ENCODE measurements at places on chromosomes 4 and X. TPM values are rescaled to one million over a fixed set of nuclear protein-coding genes. Genes with fewer than 3 reads are reported as not detected.

The MFAP3L gene
- 24.0 TPM for polyA plus RNA-seq

The EVC gene
- polyA plus RNA-seq, result 36.2 TPM

The DMRTC1 gene
- not detected for polyA plus RNA-seq

The RS1 gene
- not detected for polyA plus RNA-seq

The NEIL3 gene
- polyA plus RNA-seq, result 6.4 TPM

The SPCS3 gene
- 86.6 TPM for polyA plus RNA-seq

- no peak for DNase-seq
These were observed 9.1 kb upstream of the RNF212 start for GRCh38 chr4:1122505-1122904.

DNA sequence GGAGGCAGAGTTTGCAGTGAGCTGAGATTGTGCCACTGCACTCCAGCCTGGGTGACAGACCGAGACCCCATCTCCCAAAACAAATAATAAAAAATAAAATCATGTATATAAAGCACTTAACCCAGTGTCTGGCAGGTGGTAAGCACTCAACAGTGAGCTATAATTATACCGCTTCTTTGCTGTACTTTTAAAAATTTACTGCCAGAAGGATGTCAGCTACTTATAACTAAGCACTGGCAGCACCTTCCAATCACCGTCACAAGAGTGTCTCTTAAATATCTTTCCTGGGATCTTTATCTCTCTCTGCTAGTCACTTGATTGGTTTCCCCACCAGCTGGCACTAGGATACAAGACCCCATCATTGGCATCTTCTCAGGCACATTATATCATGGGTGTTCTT, 53.9 kb upstream of the DAPP1 start:
- no peak for DNase-seq

GRCh38 chr4:74962584-74962983, 29.7 kb downstream of the PARM1 start:
- no peak for DNase-seq

DNA sequence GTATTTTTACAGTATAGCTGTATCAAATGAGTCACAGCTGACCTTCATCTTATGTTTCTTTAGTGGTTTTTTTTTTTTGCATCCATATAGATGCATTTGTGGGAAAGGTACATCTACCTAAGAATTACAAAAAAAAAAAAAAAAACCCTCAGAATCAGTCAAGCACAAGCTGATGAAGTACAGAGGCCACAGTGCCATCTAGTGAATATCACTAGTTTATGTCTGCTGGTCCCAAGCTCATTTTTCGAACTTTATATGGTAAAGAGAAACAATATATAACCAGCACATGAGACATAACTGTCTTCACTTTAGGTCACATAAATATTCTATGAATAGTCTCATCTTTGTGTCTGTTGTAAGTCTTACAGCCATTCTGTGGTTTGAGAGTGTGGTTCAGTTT, 220.1 kb downstream of the DLG3 start:
- DNase-seq, result peak; percentile 0

DNA sequence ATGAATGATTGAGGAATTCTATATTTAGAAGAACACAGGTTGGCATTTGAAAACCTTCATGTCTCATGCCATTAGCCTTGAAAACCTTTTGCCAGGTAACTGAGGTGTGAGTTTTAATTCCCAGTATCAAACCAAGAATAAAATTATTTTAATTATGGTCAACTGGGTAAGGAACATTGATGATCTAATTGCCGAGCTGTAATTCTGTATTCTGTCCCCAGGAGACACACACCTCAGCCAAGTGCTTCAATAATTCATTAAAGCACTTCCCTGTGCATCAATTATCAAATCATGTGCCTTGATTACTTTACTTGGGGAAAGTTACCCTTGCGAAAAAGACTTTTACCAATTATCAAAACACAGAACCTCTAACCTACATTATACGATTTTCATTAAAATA, 331.9 kb upstream of the GALNT7 start:
- DNase-seq, result no peak

DNA sequence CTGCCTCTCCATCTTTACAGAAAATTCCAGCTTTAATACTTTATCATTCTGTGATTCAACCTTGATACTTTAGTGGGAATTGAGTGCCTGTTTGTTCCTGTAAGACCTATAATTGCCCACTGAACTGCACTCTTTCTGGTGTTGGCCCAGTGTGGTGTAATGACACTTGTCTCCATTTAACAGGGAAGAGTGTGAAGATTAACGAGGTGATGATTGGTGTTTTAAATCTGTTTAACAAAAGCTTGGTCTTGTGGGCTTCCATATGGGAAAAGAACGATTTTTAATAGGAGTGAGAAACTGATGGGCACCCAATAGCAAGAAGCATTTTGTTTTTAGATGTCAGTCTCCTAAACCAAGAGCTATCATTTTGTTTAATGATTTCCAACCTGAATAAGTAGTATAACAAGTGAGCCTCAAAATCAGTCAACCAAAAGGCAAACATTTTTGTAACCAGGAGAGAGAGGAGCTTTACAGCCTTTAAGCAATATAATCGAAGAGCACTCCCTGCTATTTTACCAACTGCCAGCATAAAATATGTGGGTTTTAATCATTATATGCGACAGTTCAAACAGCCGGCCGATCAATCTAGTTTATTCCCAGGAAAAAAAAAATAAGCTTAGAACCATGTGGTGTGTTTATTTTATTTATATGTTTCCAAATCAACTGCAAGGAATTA, 50.2 kb downstream of the SUPT20HL1 start:
- DNase-seq, result no peak

- no peak for DNase-seq
These were observed 38.6 kb downstream of the NSUN7 start for GRCh38 chr4:40788331-40788730.

- DNase-seq, result no peak
These were observed 52.8 kb upstream of the CLDN24 start for GRCh38 chr4:183374950-183375555.

DNA sequence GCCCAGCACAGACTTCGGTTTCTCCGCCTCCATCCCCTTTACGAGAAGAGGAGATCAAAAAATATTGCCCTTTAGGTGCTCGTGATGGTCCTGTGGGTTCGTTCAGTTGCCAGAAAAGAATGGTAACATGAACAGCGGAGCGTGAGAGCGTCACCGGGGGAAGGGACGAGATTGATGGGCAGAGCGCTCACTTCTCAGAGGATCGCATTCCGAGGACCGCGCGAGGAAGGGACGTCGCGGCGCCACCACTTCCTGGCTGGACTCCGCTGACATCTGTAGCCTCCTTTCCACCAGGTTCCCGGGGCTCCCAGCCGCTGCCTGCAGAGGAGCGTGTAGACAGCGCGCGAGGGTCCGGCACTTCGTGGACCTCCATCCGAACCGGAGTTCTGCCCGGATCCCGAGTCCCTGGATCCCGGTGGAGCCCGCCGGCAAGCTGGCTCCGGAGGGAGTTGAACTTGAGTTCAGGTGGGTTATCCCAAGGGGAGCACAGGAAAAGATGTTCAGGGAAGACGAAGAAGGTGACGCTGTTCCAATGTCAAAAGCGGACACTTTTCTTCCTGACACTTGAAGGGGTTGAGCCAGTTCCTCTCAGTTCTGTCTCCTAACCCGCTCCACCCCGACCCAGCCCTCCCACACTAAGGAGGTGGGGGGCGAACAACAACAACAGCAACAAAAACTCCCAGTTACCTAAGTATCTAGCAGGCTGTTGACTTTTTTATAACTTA, 484 bp downstream of the GALNTL6 start:
- no peak for DNase-seq

GRCh38 chrX:9890681-9891091, 76.5 kb upstream of the CLDN34 start:
- no peak for DNase-seq
